HT1080 (cell line): ENCODE measurements at places on chromosomes 1 and 21.

DNA sequence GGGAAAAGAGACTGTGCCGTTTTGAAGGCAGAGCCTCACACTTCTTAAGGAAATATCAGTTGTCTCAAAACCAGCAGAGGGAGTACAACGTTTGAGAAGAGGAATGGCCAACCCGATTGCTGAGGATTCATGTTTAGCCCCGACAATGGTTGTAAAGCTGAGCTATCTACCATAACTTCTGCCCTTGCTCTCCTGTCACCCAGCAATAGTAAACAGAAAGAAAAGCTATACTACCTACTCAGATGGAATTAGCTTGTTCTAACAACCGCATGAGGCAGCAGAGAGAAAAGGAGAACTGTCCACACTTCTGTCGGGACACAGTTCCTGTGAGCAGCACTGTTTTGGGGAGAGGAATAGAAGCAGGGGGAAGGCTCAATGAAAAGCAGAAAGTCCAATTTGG, 91.2 kb downstream of the SLC45A1 start:
- no peak for DNase-seq

DNA sequence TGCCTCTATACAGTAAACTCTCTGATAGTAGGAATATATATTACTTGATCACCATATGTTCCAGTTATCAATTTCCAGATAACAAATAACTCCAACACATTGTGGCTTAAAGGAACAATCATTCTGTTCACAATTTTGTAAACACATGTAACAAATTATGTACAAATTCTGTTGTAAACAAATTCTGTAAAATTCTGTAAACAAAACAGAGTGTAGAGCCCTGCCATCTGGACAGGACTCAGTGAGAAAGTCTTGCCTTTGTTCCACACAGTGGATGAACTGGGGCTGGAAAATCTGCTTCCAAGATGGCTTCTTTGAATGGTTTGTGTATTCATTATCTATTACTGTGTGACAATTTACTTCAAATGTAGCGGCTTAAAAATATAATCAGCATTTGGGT, 69.0 kb upstream of the LRRC7 start:
- no peak for DNase-seq

DNA sequence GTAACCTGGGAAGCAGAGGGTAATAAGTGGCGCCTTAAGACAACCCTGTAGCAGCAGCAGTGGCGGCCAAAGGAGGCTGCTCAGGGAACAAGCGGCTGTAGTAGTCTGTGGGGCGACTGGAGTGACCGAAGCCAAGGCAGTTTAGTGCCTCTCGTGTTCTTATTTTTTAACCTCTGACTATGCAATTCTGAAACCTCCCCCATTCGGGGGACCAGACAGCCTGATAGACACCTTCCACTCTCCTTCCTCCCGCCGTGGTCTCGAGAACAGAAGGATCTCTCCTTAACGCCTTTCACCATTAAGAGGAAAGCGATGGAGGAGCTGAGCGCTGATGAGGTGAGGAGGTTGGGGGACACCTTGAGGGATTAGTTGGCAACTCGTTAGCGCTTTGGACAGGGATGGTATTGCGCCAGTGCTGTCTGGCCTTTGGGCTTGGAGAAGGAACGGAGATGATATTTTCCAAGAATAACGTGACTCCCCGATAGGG, 644 bp downstream of the UBE4B start:
- no peak for DNase-seq

GRCh38 chr1:18633422-18634155, 2.9 kb downstream of the PAX7 start:
- no peak for DNase-seq

- no peak for DNase-seq
Measured at GRCh38 chr1:221166559-221167318, 287.5 kb downstream of the HLX start.

DNA sequence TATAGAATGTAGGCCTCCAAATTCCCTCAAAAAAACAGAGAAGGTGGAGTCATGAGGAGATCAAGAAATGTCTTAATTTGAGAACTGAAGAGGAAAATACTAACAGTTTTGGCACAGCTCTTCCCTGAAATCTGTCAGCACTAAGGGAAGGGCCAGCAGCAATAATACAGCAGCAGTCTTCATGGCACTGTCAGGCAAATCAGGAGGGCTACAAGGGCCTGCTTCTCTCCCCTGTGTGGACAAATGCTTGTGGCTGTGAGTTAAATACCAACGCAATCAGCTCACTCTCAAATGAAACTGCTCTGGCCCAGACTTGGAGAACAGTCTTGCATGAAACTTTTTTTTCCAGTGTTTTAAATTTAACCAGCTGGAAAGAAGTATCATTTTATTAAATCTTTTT, 20.5 kb upstream of the CNN3 start:
- DNase-seq, result no peak

GRCh38 chr1:202576816-202577215, 133.4 kb downstream of the SYT2 start:
- no peak for DNase-seq

GRCh38 chr1:109789551-109790180, 25.9 kb upstream of the EPS8L3 start:
- DNase-seq, result no peak

DNA sequence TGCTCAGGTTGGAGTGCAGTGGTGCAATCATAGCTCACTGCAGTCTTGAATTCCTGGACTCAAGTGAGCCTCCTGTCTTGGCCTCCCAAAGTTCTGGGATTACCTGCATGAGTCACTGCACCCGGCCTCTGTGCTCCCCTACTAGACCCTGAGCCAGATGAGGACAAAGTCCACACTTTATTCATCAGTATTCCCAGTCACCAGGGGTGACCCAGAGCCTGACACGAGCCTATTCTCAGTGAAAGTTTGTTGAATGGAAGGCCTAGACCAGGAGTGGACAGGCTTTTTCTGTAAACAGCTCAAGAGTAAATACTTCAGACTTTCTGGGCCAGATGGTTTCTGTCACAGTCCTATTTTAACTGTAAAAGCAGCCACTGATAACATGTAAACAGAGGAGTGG, 68.2 kb downstream of the MAB21L3 start:
- DNase-seq, result no peak
